ENCODE measurements at places on chromosomes 4 and X. TPM values are rescaled to one million over a fixed set of nuclear protein-coding genes. Genes with fewer than 3 reads are reported as not detected.

DNA sequence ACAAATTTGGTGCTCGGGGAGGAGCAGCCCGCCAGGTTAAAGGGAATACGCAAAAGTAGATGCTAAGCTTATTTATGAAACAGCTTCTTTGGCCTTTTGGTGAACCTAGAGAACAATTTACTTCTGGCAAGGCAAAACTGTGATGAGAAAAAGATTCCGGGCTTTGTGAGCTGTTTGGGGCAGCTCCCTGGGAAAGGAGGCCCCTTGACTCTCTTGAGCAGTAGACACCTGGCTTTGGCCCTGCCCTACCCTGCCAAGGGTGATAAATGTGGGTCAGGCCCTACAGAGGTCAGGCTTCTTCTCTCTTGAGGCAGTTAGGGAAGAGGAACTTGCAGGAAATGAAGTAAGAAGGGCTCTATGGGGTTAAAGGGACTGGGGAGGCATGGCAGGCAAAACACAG lies 509.6 kb downstream of the MID1IP1 start:
- H3K4me3 ChIP-seq = no peak overlapping the region
- H3K4me1 ChIP-seq = no peaks in the 10 kb centered on the region
- no peak for DNase-seq
- H3K27me3 ChIP-seq = peaks cover 2% of the 10 kb centered on the region

- no peak overlapping the region for H3K27ac ChIP-seq
- no peaks in the 10 kb centered on the region for H3K27me3 ChIP-seq
- H3K4me3 ChIP-seq = no peak overlapping the region
- H3K4me1 ChIP-seq = no peaks in the 10 kb centered on the region
- DNase-seq = no peak
- H3K36me3 ChIP-seq = no peaks in the 10 kb centered on the region
These were observed 698.7 kb downstream of the CCSER1 start for GRCh38 chr4:90825849-90826248.

- H3K27ac ChIP-seq = no peak overlapping the region
- H3K4me3 ChIP-seq = no peak overlapping the region
- peaks cover 23% of the 10 kb centered on the region for H3K36me3 ChIP-seq
- no peaks in the 10 kb centered on the region for H3K4me1 ChIP-seq
- no peaks in the 10 kb centered on the region for H3K27me3 ChIP-seq
- no peak for DNase-seq
These were observed 50.6 kb upstream of the STX18 start for GRCh38 chr4:4592414-4592813.

DNA sequence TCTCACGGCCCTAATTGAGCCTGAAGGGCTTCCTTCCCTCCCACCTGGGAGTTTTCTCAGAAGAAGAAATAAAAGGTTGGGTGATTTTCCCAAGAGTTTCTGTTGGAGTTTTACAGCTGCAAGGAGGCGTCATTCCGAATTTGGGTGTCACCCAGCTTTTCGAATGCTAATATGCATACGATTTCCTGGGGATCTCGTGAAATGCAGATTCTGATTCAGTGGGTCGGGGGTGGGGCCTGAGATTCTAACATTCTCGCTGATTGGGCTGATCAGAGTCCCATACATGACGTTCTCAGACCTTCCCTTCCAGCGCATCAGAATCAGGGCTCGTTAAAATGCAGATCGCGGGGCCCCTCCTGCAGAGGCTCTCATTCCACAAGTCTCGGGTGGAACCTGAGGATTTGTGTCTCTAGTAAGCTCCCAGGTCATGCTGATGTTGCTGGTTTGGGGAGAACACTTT lies 125.8 kb upstream of the STX18 start:
- no peak for DNase-seq
- H3K4me3 ChIP-seq = no peak overlapping the region
- no peaks in the 10 kb centered on the region for H3K36me3 ChIP-seq
- no peaks in the 10 kb centered on the region for H3K4me1 ChIP-seq

GRCh38 chr4:14046642-14047041 lies 419.1 kb upstream of the BOD1L1 start:
- no peak for DNase-seq
- H3K4me3 ChIP-seq = no peak overlapping the region
- no peaks in the 10 kb centered on the region for H3K27me3 ChIP-seq
- H3K4me1 ChIP-seq = no peaks in the 10 kb centered on the region
- no peak overlapping the region for H3K27ac ChIP-seq

GRCh38 chr4:5821665-5822358 lies 71.1 kb downstream of the CRMP1 start:
- H3K27me3 ChIP-seq = peaks cover 4% of the 10 kb centered on the region
- peaks cover 2% of the 10 kb centered on the region for H3K4me1 ChIP-seq
- H3K36me3 ChIP-seq = no peaks in the 10 kb centered on the region

DNA sequence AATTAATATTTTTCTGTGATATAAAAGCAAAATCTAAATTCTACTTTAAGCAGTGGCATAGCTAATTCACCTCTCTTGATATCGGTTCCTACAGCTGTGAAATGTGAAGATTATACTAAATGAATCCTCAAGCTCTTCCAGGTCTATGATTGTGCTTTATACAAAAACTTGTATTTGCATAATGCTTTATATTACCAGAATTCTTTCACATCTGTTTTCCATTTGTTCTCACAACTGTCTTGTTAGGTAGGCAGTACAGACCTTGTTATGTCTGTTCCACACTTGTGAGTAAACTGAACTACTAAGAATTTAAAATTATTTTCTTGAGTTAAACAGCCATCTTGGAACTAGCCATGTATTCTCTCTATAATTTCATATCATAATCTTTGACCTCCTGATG lies 184.9 kb downstream of the RAPGEF2 start:
- no peaks in the 10 kb centered on the region for H3K36me3 ChIP-seq
- DNase-seq = no peak
- H3K4me1 ChIP-seq = peaks cover 6% of the 10 kb centered on the region
- H3K27me3 ChIP-seq = peaks cover 2% of the 10 kb centered on the region
- H3K4me3 ChIP-seq = no peak overlapping the region
- H3K27ac ChIP-seq = no peak overlapping the region

- no peak for DNase-seq
- H3K4me1 ChIP-seq = no peaks in the 10 kb centered on the region
- no peak overlapping the region for H3K27ac ChIP-seq
- no peaks in the 10 kb centered on the region for H3K36me3 ChIP-seq
These were observed 20.7 kb upstream of the AR start for GRCh38 chrX:67523002-67523681.

DNA sequence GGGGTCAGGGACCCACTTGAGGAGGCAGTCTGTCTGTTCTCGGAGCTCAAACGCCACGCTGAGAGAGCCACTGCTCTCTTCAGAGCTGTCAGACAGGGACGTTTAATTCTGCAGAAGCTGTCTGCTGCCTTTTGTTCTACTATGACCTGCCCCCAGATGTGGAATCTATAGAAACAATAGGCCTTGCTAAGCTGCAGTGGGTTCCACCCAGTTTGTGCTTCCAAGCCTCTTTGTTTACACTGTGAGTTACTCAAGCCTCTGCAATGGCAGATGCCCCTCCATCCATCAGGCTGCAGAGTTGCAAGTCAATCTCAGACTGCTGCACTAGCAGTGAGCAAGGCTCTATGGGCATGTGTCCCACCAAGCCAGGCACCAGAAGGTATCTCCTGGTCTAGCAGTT lies 158.1 kb downstream of the DTHD1 start:
- no peak overlapping the region for H3K4me3 ChIP-seq
- no peak for DNase-seq

DNA sequence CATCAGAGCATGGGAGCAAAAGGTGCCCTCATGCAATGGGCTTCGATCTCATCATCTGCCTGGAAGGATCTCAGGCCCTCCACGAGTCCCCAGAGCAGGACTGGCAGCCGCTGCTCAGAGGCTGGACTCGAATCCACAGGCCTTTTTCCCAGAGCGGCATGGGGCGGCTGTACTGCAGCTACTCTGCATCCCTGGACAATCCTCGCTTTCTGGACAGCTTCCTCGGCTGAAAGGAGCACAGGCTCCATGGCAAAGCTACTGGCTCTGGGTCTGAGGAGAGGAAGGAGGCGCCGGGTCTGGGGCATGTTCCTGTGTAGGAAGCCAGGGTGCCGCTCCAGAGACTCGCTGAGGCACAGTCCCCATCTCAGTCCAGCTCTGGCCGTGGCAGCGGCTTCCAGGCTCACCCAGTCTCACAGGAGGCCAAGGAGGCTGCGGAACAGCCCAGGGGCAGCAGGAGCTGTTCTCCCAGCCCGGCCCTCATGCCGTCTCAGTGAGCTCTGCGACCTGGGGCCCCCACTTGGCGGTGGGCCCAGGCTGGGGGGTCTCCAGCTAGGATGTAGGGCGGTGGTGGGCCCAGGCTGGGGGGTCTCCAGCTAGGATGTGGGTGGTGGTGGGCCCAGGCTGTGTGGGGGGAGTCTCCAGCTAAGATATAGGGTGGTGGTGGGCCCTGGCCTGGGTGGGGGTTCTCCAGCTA lies 2.7 kb upstream of the SPON2 start:
- H3K27ac ChIP-seq = peak overlapping the region; percentile 74
- peaks cover 69% of the 10 kb centered on the region for H3K4me1 ChIP-seq
- H3K27me3 ChIP-seq = peaks cover 42% of the 10 kb centered on the region
- peak overlapping the region; percentile 29 for H3K4me3 ChIP-seq

GRCh38 chr4:67861513-67861912 lies 22.3 kb downstream of the TMPRSS11D start:
- H3K4me3 ChIP-seq = no peak overlapping the region
- no peaks in the 10 kb centered on the region for H3K4me1 ChIP-seq
- H3K27me3 ChIP-seq = no peaks in the 10 kb centered on the region
- no peak for DNase-seq
- H3K27ac ChIP-seq = no peak overlapping the region

DNA sequence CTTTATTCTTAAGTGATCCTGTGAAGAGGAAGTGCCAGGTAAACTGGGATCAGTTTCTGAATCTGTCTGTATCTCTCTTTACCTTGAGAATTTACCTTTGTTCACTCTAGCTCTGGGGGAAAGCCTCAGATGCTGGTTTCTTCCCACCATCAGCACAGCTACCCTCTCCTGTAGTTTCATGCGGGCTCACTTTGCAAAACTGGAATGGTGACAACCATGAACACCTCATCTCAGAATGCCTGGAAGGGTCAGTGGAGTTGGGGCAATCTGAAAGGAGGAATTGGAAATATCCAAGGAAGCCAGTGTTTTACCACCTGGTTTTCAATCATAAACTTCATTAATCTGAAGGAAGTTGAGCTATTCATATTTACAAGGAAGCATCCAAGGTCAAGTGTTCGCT lies 30.8 kb upstream of the DCX start:
- no peak overlapping the region for H3K4me3 ChIP-seq
- no peak for DNase-seq
- H3K4me1 ChIP-seq = no peaks in the 10 kb centered on the region

DNA sequence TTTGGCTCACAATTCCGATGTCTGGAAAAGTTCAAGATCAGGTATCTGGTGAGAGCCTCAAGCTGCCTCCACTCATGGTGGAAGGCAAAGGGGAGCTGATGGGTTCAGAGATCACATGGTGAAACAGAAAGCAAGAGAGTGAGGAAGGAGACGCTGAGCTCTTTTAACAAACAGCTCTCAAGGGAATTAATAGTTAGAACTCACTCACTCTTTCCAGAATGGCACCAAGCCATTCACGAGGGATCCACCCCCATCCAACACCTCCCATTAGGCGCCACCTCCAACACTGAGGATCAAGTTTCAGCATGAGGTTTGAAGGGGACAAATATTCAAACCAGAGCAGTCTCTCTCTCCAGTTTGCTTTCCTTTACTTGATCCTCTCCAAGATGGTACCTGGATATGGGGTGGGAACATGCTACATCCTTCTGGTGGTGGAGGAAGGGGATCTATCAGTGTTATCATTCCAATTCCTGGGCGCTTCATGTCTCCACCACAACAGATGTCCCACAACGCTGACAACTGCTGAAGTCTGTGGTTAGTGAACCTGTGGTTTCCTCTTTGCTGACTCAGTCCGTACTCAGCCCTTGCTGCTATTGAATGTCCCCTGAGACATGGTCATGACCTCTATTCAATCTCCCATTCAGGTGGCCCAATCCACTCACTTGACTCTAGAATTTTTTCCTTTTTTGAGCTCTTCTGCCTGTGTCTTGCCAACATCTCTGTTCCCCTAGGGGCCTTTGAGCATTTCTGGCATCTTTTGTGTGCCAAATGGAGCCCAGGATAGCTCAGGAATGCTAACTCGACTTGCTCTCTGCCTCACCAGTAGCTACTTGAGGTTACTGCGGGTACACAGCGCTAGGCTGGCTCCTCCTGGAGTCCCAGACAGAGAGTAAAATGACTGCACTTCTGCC lies 395.2 kb downstream of the MID1IP1 start:
- no peaks in the 10 kb centered on the region for H3K36me3 ChIP-seq
- H3K4me1 ChIP-seq = peaks cover 16% of the 10 kb centered on the region
- DNase-seq = peak; percentile 25
- H3K27me3 ChIP-seq = peaks cover 6% of the 10 kb centered on the region
- H3K27ac ChIP-seq = no peak overlapping the region
- peak overlapping the region; percentile 61 for H3K4me3 ChIP-seq

GRCh38 chrX:44344687-44345086 lies 1.2 kb upstream of the EFHC2 start:
- peak overlapping the region; percentile 93 for H3K4me3 ChIP-seq
- peak overlapping the region; percentile 96 for H3K27ac ChIP-seq
- peaks cover 33% of the 10 kb centered on the region for H3K4me1 ChIP-seq
- peaks cover 10% of the 10 kb centered on the region for H3K27me3 ChIP-seq

DNA sequence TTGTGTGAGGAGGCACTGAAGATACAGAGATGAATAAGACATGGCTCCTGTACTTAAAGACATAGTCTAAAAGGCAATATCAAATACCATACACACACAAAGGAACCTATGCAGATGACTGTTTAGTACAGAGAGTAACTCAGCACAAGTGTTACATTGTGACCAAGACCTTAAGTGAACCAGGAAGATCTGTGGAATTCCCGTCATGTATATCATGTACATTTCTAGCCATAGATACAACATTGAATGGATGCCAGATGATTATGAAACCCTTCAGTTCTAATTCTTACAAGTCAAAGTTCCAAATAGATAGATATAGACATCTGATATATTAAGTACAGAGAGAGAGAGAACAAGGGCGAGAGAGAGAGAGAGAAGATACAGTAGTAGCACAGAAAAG lies 73.2 kb downstream of the PAK3 start:
- H3K27ac ChIP-seq = no peak overlapping the region
- no peaks in the 10 kb centered on the region for H3K4me1 ChIP-seq
- no peak overlapping the region for H3K4me3 ChIP-seq
- H3K36me3 ChIP-seq = no peaks in the 10 kb centered on the region
- DNase-seq = no peak

GRCh38 chr4:144304025-144304424 lies 163.5 kb upstream of the GYPA start:
- H3K36me3 ChIP-seq = no peaks in the 10 kb centered on the region
- no peak overlapping the region for H3K4me3 ChIP-seq
- no peaks in the 10 kb centered on the region for H3K27me3 ChIP-seq
- no peaks in the 10 kb centered on the region for H3K4me1 ChIP-seq
- no peak for DNase-seq

DNA sequence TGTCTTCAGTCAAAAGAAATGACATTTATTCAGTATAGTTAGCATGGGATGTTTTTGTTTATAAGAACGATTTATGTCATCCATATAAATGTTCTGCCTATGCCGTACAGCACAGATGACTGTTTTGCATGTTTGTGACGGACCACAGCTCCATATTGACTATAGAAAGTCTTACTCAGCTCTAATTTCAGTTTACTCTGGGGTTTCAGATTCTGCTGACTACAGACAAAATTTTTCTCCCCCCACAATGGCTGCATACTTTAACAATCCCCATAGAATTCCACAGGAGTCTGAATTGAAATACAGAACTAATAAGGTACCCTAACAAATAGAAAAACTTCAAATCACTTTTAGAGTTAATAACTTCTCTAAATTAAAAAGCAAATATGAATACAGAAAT lies 191.0 kb downstream of the SCFD2 start:
- H3K27me3 ChIP-seq = no peaks in the 10 kb centered on the region
- peaks cover 12% of the 10 kb centered on the region for H3K4me1 ChIP-seq
- no peak overlapping the region for H3K27ac ChIP-seq
- no peak for DNase-seq

Gene PNMA6A
- not detected for polyA plus RNA-seq

Gene GPC4
- not detected for polyA plus RNA-seq

Gene HSFX2
- polyA plus RNA-seq = not detected

Gene TCEAL6
- not detected for polyA plus RNA-seq

Gene OPRPN
- polyA plus RNA-seq = not detected

Measured in immature natural killer cell (primary cell).